Thoracic aorta (tissue), 2 donors: ENCODE measurements at places on chromosomes 3 and 15.

DNA sequence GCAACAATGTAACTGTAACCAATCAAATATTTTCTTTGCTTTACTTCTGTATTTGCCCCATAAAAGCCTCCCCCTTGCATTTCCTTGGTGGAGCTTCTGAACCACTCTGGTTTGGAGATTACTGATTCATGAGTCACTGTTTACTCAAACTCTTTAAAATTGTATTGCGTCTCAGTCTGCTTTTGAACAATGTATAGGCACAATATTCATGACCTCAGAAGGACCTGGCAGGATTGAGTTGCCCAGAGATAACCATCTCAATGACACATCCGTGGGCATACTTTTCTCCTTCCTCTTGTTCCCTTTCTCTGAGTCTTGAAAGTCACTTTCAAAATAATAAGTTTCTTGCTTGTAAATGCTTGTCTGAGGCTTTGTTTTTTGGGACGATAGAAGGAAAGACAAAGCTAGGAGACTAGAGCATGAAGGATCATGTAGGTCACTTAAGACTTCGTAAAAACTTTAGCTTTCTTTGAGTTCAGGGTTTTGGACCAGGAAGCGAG, 57.1 kb upstream of the POU1F1 start:
- DNase-seq, result no peak

- DNase-seq, result no peak
Observed at GRCh38 chr3:183159333-183159732, 3.2 kb downstream of the LAMP3 start.

GRCh38 chr15:70424937-70425411, 327.3 kb upstream of the TLE3 start:
- DNase-seq, result no peak

- DNase-seq, result no peak
Observed at GRCh38 chr15:33243869-33244268, 49.4 kb upstream of the FMN1 start.

DNA sequence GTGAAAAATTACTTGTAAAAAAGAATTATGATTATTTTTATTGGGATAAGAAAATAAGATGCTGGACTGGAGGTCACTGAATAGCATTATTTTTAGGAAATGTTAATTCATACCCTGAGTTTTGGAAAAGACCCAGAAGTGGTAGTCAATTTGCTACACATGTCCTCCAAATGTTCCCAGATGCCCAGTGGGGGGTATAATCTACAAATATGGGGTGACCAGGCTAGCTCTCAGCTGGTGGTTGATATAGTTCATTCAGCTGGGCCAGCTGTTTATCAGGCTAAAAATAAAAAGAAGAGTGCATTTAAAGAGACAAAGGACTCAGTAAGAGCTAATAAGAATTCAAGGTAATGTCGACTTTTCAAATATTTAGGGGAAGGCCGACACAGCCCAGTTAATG, 402.0 kb upstream of the GOLIM4 start:
- no peak for DNase-seq
